ENCODE measurements at places on chromosomes 13 and 19.
A peak's percentile ranks its signal among the peaks of the same experiment; 100 is the strongest.

DNA sequence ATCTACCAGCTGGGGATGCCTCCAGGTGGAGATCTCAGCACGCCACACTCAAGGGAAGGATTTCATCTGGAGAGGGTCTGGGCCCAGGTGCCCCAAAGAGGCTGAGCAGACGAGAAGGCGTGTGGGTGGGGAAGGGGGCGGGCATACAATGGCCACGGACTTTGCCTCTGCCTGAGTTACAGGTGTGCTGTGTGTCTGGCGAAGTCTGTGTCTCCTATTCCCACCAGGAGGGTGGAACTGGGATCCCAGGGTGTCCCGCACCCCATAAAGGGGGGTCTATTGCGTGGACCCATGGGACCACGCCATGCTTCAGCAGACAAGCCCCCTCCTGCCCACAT lies 3.6 kb downstream of the TLE2 start:
- no peak for DNase-seq

- DNase-seq = no peak
Measured at GRCh38 chr19:13913352-13913751, 7.4 kb downstream of the CC2D1A start.

DNA sequence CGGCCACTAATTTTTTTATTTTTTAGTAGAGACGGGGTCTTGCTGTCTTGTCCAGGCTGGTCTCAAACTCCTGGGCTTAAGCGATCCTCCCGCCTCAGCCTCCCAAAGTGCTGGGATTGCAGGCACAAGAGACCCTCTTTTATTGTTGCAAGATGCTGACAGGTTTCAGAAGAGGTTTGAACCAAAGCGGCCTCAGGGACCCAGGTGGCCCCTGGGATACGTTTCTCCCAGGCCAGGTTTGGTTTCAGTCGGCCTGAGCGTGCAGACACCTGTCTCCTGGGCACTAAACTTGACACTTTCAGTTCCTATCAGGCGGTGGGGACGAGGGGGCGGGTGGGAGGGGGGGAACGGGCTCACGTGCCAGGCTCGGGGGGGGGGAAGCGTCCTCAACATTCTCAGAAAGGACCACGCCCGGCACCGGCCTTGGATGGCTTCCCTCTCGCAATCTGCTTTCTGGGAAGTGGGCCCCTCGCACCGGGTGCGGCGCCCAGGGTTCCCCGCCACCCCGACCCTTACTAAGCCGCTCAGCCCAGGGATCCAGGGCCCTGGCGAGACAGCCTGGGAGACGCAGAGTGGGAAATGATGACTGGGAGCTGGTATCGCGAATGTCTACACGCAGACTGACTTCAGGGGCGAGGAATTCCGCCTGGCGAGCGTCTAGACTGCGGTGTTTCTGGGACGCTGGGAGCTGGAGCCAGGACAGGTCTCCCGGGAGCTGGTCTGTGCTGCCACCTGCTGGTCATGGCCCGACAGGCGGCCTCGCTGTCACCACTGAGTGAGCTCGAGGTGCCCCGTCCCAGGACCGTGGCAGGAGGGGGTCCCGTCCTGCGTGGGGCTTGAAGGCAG lies 91.6 kb downstream of the GNG7 start:
- DNase-seq = peak; percentile 93

- DNase-seq = peak; percentile 97
Measured at GRCh38 chr19:48738557-48739403, 1.6 kb downstream of the RASIP1 start.

GRCh38 chr13:31361673-31362072 lies 161.9 kb downstream of the B3GLCT start:
- DNase-seq = no peak

GRCh38 chr19:15584541-15585115 lies 30.4 kb upstream of the CYP4F8 start:
- peak; percentile 84 for DNase-seq

DNA sequence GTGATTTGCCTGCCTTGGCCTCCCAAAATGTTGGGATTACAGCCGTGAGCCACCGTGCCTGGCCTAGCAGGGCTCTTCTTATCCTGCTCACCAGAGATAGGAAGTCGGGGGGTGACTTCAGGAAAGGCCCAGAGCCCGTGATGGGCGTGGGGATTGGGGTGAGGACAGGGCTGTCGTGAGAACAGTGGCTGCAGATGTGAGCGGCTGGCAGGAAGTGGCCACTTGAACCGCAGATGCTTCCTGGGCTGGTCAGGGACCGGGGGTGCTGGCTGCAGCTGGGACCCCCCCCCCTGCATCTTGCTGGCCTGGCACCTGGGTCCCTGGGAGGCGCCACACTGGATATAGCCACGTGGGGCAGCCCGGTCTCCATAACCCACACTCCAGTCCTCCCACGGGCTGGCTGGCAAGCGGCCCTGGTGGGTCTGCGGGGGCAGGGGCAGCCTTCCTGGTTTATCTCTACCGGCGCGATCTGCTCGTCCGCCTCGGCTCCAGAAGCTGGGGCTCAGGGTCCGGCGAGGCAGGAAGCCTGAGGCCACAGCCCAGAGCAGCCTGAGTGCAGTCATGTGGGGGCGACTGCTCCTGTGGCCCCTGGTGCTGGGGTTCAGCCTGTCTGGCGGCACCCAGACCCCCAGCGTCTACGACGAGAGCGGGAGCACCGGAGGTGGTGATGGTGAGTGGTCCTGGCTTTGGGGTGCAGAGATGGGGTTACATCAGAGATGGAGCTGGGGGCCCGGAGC lies at the start of gene F2RL3:
Gene F2RL3, plus strand, starts transcription at position 371 of the 737 bp plus-strand sequence. Its CDS starts 191 bp downstream, at position 562.
- DNase-seq = peak; percentile 71
